ENCODE measurements at places on chromosomes 4 and X.

- no peak for DNase-seq
These were observed 251.6 kb downstream of the QDPR start for GRCh38 chr4:17260166-17260907.

GRCh38 chr4:73988061-73988460 lies at the start of gene PPBP:
TSS of gene PPBP (minus strand) at chr4:73988190. CDS start at chr4:73988103, 87 bp downstream.
- no peak for DNase-seq

- no peak for DNase-seq
These were observed 34.8 kb downstream of the CT47B1 start for GRCh38 chrX:120840827-120841226.

DNA sequence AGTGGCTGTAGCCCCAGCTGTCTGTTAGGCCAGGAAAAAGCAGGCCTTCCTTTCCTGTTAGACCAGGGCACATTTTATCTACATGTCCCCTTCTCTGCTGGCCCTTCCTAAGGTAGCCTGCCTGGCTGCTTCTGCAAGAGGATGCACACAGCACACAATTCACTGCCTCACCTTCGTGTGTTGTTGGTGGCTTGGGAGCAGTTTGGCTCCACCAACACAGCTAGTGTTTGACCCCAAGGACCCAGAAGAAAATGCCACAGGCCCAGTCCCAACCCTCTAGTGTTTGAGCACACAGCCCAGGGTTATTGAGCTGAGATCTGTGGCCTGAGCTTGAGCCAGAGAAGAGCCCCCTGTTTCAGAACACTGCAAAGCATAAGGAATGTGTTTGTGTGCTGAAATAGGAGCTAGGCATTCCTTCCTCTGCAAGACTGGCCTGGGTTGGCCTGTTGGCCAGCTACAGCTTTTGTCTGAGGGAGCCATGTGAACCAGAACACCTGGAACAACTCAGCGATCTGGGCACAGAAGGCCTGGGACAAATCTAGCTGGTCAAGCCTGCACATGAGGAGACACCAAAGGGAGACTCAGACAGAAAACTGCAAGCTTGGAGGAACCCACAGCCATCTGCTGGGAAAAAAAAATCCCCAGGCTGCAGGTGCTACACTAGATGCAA lies 26.4 kb downstream of the MAGEE1 start:
- no peak for DNase-seq

- DNase-seq, result no peak
These were observed 67.6 kb upstream of the SLC7A3 start for GRCh38 chrX:70998411-70999027.

All from stimulated activated CD4-positive, alpha-beta T cell treated with anti-CD3 and anti-CD28 coated beads, Interleukin-2, amount 100 ng/mL, for 4 hours (primary cell).